ENCODE measurements at places on chromosomes 4 and X.

DNA sequence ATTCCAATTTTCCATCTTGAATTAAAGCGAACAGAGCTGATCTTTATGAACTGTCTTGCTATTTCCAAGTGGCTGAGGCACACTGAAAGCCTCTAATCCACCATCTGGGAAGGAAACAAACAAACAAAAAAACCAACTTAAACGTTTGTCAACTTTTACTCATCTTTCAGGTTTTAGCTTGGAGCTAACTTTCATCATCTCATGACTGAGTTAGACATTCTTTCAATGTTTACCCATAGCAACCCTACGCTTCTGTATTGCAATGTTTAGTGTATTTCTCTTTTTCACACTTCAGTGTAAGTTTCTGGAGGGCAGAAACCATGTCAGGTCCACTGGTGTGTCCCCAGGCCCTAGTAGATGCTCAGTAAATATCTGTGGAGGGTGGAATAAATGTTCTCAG lies 343.8 kb downstream of the GBA3 start:
- no peak for DNase-seq

DNA sequence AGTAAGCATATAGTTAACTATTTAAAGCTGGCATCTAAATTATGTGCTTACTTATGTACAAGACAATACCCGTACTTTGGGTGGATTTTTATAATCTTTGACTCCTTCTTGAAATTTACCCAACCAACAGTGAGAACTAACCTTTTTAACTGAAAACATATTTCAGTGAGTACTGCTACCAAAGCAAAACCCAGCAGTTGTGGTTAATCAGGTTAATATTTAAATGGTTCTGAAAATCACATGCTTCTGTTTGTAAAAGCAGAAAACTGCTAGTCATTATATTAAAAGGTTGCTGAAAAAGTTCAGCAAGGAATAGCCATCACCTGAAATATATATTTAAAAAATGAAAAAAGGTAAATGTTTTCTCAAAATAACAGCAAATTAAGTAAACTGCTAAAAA lies 20.0 kb downstream of the UBE2D3 start:
- DNase-seq: no peak

DNA sequence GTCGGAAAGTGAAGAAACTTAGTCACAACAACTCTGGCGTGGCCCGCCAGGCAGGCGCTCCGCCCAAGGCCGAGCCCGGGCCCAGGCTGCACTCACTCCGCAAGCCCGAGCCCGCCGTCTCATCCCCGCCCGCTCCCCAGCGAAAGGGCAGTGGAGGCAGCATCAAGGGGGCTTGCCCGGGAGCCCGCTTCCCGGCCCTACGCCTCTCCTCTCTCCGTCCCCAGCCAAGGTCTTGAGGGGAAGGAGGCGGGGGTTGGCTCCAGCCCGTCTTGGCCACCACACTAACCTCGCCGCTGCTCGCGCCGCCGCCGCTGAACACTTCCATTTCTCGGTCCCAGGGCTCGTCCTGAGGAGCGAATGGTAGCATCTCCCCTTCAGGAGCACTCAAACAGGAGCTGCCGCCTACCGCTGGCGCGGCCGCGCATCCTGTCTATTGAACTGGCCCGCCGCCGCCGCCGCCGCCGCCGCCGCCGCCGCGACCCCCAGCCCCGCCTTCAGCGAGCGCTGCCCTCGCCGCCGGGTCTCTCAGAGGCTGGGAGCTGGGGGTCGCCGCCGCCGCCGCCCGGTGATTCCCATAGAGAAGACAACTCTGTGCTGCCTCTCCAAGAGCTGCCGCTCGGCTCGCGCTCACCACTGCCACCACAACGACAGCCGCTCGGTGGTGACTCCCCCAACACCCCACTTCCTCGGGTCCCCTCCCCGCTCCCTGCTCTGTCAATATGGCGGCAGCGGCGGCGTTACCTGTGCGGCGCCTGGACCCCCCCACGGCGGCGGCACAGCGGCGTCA lies at the start of gene RPS6KA6:
Gene RPS6KA6 (minus strand): TSS at position 667 of the 787 bp plus-strand sequence. CDS start 300 bp downstream, at position 367.
- DNase-seq: no peak

- DNase-seq: no peak
Observed at GRCh38 chr4:39660045-39660444, 21.4 kb upstream of the SMIM14 start.

Data from fibroblast of skin of left biceps (primary cell).